ENCODE measurements at places on chromosomes 2 and 18.

DNA sequence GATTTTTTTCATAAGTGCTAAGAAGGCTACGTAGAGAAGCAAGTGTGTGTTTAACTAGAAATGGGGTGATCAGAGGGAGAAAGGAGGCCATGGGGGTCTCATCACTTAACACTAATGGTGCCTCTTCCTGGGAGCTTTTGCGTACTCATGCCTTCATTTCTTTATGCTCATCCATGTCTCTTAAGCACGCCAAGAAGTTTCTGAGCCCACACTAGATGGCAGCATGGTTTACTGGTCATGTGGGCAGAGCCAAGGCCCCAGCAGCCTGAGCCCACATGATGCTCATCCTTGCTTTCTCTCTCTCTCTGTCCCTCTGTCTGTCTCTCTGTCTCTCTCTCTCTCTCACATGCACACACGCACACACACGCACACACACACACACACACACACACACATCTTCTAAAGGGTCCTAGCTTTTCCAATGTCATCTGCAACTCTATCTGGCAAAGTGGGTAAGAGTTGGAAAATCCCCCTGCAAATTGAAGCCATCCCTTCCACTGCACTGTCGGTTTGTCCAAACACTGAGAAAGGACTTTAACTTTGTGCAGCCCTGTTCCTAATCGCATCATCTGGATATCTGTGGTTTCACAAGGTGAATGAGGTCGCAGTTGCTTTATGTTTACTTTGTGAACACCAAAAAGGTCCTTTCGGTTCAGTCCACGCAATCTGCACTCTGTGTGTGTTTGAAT lies 137.1 kb upstream of the CCDC68 start:
- DNase-seq = peak; percentile 17

GRCh38 chr2:225290757-225291400 lies 108.6 kb upstream of the NYAP2 start:
- DNase-seq = no peak

GRCh38 chr18:25701821-25702220 lies 349.9 kb upstream of the ZNF521 start:
- no peak for DNase-seq

GRCh38 chr2:208366215-208367127 lies 40.1 kb upstream of the PTH2R start:
- no peak for DNase-seq

DNA sequence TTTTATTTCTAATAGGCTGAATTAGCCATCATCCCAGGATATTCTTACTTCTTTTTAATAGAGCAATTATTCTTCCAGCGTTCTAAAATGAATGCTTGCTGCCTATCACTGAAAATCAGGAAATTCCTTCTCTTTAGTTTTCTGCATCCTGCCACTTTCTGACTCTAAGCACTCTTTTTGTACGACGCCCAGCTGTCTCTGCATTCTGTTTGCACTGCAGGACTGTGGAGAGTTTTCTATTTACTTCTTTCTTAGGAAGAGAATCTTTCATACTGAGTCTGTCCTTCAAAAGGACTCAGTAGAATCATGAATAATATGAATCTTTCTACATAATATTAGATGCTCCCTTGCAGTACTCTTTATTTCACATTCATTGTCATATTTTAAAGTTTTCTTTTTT lies 360.4 kb upstream of the DSEL start:
- DNase-seq = no peak

- DNase-seq = no peak
These were observed 127.8 kb downstream of the KLHL29 start for GRCh38 chr2:23512778-23513177.

- no peak for DNase-seq
These were observed 72.6 kb upstream of the STPG4 start for GRCh38 chr2:47227532-47228279.

GRCh38 chr2:53786352-53786704 lies 425 bp downstream of the ASB3 start:
- DNase-seq = peak; percentile 59

- DNase-seq = no peak
These were observed 550.4 kb downstream of the CNTNAP5 start for GRCh38 chr2:124575497-124575896.

DNA sequence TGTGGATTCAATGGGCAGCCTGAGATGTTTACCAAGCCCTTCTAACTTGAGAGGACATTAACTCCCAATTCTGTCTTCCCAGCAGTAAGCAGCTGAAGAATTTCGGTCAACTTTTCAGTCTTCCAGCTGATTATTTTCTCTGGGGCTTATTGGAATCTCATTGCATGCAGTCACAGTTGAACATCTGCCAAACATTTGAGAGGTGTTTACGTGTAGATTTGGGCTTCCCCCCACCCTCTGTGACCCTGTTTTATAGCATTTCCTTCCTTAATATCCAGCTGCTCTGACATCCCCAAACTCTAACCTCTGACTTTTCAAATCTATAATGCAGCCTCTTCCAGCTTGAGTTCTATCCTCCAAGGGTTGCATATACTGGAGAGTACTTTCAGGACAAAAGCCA lies 16.5 kb upstream of the VIT start:
- DNase-seq = no peak

GRCh38 chr2:83068714-83069113 lies 1390.4 kb downstream of the SUCLG1 start:
- no peak for DNase-seq

DNA sequence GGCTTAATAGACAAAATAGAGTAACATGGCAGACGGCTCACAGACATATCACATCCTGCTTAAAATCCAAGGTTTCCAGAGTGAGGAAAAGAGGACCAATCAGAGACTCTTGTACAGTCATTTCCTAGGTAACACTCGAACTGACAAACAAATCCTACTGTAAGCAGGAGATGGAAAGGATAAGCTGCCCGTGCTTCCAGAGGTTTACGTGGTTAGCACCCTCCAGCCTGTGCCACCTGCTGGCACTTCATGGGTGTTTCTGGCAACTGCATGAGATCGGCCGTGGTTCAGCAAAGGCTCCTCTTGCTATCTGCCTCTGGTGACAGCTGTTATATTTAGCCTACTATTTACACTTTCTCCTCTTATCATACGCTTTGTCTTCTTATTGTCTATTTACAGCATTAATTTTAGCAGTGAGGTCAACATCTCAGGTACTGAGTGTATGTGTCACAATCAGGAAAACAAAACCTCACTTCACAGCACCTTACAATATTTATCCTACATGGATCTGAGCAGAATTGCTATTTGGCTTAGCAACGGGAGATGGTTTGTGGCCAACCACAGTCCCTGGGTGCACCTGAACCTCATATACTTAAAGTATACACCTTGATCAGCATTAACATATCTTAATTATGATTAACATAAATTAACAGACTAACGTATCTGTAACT lies 226.9 kb downstream of the TMEM163 start:
- no peak for DNase-seq

- DNase-seq = no peak
These were observed 41.3 kb downstream of the ATF2 start for GRCh38 chr2:175126661-175127060.

GRCh38 chr2:191721331-191721730 lies 43.4 kb downstream of the NABP1 start:
- DNase-seq = no peak

DNA sequence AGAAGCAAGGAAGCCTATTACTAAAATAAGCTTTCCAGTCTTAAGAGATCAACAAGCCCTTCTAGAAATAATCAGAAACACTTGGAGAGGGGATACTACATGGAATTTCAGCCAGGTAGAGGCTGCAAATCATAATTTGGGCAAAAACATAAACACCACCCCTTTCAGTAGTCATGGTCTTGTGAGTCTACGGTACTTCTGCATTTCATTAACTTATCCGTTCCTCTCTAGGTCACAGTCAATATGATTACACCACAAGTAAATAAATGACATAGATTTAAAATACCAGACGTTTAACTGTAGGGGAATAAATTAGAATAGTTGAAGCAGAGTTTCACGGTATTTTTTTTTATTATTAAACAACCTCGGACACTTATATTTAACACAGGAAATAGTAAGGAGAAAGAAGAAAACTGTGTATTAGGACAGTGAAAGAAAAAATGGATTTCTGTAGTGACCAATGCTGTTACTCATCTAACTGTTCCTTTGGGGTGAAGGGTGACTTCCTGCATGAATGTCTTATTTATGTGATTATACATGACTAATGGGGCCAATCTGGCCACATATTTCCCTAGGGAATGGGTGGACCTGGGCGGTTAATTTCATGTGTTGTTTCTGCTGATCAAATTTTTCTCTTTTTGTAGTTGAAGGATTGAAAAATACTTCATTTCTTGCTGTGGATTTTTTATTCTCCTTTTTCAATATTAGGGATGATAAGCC lies 456.6 kb upstream of the UBE2E3 start:
- no peak for DNase-seq

DNA sequence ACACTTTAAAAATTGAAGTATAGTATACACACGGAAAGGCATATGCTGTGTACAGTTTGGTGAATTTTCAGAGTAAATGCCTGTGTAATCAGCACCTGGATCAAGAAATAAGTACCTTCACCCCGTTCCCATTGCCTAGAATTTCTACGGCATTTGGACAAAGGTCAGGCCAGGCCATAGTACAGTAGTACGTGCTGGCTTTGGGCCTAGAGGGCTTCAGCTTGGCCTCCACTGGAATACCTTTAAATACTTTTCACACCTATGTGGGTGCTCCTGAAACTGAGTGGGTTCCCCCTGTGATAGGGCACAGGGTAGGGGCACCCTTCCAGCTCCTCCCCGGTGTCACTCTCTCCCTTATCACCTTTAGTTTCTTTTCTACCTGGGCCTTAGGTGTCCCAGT lies 26.5 kb downstream of the TET3 start:
- no peak for DNase-seq

GRCh38 chr18:31931886-31932240 lies 11.1 kb downstream of the TRAPPC8 start:
- DNase-seq = no peak

DNA sequence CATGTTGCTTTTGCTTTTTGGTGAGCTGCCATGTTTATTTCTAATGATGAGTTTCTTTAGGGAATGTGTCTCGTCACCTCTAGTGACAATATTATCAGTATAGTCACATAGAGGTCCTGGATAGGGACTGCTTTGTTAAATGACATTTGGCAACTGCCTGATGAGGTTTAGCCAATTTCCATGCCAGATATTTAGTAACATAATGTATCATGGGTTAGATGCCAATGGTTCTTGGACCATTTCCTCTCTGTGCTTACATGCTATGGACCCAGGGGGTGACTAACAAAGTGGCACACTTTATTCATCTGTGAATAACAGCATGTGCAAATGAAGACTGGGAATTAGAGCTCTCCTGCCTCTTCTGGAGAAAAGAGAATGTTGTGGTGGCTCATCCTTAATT lies 56.2 kb upstream of the RAB27B start:
- no peak for DNase-seq

DNA sequence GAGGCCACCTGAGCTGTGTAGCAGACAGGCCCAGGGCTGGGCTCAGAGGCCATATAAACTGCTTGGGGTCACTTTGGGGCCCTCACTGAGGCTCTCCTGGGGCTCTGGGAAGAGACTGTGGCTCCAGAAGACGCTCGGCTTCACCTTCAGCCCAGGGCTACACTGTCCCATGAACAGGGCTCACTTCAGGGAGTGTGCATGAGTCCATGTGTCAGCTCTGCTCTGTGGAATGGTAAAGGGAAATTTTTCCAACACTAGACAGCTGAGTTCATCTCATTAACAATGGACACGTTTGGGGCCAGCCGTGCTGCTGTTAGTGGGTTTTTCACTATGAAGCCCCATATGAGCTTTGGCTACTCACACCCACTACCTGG lies 65.4 kb upstream of the TFCP2L1 start:
- no peak for DNase-seq

DNA sequence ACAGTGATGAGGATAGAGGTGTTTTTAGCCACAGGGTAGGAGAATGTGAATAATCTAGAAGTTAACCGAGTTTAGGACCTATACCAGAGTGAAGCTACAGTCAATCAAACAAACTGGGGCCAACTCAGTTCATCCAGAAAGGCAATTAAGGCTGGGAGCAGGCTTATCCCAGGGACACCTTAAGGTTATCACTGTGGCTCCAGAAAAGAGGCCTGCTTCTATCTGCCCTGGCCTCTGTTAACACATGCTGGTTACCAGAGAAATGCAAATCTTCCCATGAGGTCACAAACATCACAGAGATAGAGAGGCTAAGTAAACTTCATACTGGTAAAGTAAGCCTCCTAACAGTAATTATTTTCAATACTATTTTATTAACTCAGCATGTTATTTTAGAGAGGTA lies 93.2 kb upstream of the GRB14 start:
- DNase-seq = peak; percentile 4

DNA sequence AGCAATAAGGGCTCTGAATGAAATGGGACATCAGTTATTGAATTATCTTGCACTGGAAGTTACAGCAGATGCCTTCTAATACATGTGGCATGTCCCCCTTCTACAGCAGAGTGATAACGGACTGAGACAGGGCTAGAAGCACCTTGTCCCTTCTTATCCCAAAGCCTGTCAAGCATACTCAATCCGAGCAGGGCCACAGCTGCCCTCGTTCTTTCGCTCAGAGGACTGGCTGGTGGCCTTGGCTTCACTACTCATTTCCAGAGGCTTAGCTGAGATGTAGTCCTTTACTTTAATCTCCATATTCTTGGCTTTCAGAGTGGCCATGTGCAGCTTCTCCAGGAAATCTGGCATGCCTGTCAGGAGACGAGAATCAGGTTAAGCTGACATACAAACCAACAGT lies 22.1 kb downstream of the STARD7 start:
- no peak for DNase-seq

DNA sequence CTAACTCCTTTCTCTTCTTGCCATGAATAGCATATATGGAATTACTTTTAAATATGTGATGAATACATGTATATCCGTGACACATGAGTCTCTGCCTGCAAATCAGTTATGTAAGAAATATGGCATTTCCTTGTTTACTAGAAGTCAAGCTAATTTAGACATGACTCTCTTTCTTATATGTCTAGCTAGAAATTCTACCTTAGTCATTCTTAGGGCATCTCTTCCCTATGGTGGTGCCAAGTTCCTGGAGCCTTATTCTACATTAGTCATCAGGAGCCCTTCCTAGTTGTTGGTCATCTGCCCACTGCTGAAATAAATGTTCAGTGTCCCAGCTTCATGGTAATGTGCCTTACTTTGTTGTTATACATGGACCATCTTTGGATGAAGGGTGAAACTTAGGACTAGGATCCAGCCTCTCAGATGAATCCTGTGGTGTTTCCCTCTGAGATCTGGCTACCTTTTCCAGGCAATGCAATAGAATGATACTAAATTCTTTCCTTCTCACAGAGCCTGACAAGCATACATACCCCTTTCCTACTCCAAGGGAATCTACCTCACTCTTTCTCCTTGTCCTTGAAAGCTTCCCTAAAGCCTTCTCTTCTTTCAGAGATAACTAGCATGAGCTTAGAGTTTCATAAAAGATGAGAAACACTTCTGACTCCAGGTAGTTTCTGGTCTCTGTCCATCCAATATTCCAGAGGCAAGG lies 415.3 kb upstream of the VWC2L start:
- DNase-seq = no peak
